ENCODE measurements at places on chromosomes 5 and 9.

GRCh38 chr5:91641730-91642350 lies 258.7 kb upstream of the ARRDC3 start:
- H3K27ac ChIP-seq, result no peak overlapping the region
- H3K4me1 ChIP-seq, result no peaks in the 10 kb centered on the region
- no peak overlapping the region for H3K4me3 ChIP-seq
- H3K36me3 ChIP-seq, result no peaks in the 10 kb centered on the region

- no peaks in the 10 kb centered on the region for H3K4me1 ChIP-seq
- H3K4me3 ChIP-seq, result no peak overlapping the region
- no peak for DNase-seq
- H3K27ac ChIP-seq, result no peak overlapping the region
- no peaks in the 10 kb centered on the region for H3K36me3 ChIP-seq
Measured at GRCh38 chr5:124825250-124825982, 79.0 kb upstream of the ZNF608 start.

DNA sequence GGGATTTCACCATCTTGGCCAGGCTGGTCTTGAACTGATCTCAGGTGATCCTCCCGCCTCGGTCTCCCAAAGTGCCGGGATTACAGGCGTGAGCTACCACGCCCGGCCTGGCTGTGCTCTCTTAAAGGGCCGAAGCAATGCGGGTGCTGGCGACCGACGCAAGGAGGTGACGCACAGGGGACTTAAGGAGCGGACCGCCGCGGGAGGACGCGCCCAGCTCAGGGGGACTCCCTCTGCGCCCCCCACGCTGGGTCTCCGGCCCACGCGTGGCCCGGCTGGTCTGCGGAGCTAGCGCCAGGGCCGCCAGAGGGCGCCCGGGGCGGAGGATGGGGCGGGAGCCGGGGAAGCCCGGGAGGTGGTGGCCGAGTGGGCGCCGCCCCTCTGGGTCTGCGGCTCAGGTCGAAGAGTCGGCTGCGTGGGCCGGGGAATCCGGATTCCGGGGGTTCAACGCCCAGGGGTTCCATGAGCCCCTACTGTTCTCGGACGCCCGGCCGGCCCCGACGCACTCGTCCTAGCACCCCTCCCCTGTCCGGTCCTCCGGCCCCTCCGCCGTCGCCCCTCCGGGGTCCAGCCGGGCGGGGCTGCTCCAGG lies 502 bp upstream of the CERCAM start:
- peak; percentile 88 for DNase-seq
- peaks cover 16% of the 10 kb centered on the region for H3K36me3 ChIP-seq

GRCh38 chr5:56569566-56569965 lies 245.8 kb upstream of the MAP3K1 start:
- H3K27me3 ChIP-seq, result no peaks in the 10 kb centered on the region
- H3K4me1 ChIP-seq, result peaks cover 10% of the 10 kb centered on the region
- H3K36me3 ChIP-seq, result no peaks in the 10 kb centered on the region

DNA sequence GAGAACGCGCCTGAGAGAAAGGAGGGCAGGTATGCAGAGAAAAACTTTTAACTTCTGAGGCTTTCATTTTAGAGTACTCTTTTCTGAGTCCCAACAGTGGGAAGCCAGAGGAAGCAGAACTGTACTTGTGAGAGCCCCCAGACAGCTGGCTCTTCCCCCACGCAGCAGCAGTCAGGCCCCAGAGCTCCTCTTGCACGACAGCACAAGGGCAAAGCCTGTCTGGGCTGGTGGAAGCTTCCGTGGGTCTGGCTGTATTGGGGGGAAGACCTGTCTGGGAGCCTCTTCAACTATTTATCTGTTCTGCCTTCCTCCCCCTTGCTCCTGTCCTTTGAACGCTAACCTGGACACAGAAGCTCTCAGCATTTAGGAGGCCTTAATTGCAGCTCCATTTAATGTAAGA lies 68.2 kb downstream of the THBS4 start:
- no peaks in the 10 kb centered on the region for H3K4me1 ChIP-seq
- no peak overlapping the region for H3K4me3 ChIP-seq
- H3K27ac ChIP-seq, result no peak overlapping the region

GRCh38 chr5:73801686-73802085 lies 175.7 kb downstream of the ARHGEF28 start:
- H3K4me1 ChIP-seq, result no peaks in the 10 kb centered on the region
- H3K36me3 ChIP-seq, result no peaks in the 10 kb centered on the region
- H3K4me3 ChIP-seq, result no peak overlapping the region
- H3K27me3 ChIP-seq, result no peaks in the 10 kb centered on the region

GRCh38 chr5:173840111-173840983 lies 47.8 kb upstream of the CPEB4 start:
- no peak overlapping the region for H3K27ac ChIP-seq
- no peak overlapping the region for H3K4me3 ChIP-seq
- H3K27me3 ChIP-seq, result peaks cover 3% of the 10 kb centered on the region
- no peaks in the 10 kb centered on the region for H3K36me3 ChIP-seq

DNA sequence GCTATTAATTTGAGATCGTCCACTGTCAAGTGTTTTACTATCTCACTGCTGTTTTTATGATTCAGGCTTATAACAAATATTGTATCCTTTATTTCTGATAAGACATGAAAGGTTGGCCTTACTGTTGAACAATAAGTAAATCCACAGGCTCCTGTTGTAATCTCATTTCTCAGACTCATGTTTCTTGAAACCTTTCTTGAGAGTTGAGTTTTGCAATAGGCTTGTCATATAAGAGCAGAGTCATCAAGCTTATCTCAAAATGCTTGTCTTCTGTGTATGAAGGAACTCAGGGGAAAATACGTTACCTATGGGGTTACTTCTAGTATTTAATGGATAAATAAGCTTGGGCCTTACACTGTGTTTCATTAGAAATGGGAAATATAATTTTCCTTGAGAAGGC lies 9.2 kb upstream of the TLX3 start:
- H3K27me3 ChIP-seq, result peaks cover 11% of the 10 kb centered on the region
- H3K36me3 ChIP-seq, result peaks cover 4% of the 10 kb centered on the region
- no peak overlapping the region for H3K4me3 ChIP-seq
- H3K27ac ChIP-seq, result no peak overlapping the region
- no peaks in the 10 kb centered on the region for H3K4me1 ChIP-seq
- DNase-seq, result no peak

DNA sequence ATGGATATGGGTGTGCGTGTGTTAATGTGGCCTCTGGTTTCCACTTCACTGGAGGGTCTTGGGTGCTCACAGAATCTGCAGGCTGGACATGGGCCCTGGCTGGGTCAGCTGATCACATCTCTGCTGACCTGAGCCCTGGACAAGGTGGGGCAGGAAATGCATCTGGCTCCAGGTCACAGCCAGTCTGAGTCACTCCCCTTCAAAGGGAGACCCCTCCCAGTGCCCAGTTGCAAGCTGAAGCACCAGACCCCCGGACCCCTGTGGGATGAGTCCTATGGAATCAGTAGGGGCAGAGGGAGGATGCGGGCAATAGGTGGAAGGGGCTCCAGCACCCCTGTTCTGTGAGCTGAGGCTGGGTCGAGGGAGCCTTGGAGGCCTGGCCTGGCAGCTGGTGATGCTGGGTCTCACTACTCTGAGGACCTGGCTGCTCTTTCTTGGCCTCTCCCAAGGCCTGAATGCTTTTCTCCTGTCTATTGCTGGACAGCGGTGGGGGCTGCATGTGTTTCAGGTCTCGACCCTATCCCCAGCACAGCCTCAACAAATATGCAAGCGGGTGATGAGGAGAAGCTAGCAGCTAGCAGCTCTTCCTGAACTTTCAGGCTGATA lies 54.5 kb downstream of the PHF2 start:
- no peak for DNase-seq
- peaks cover 4% of the 10 kb centered on the region for H3K4me1 ChIP-seq
- H3K4me3 ChIP-seq, result no peak overlapping the region
- peaks cover 62% of the 10 kb centered on the region for H3K36me3 ChIP-seq
- H3K27me3 ChIP-seq, result no peaks in the 10 kb centered on the region

DNA sequence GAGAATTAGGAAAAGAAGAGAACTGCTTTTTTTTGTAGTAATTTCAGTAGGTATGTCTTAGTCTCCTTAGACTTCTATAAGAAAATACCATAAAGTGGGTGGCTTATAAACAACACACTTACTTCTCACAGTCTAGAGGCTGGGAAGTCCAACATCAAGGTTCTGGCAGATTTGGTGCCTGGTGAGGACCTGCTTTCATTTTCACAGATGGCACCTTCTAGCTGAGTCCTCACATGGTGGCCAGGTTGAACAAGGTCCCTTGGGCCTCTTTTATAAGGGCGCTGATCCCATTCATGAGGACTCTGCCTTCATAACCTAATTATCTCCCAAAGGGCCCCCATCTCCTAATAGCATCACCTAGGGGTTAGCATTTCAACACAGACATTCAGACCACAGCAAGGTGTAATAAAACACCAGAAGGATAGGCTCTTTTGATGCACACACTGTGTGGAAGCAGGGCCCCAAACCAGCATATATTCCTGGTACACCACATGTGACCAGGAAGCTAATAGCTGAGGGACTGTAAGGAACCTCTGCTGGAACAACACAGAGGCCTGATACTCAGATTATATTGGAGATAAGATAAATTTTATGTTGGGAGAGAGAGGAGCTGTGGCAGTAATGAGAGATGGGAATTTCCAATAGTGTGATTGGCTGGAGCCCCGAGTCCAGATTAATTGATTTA lies 384.9 kb downstream of the RAB3C start:
- no peaks in the 10 kb centered on the region for H3K36me3 ChIP-seq
- H3K27ac ChIP-seq, result no peak overlapping the region
- H3K4me3 ChIP-seq, result no peak overlapping the region
- no peaks in the 10 kb centered on the region for H3K27me3 ChIP-seq

GRCh38 chr5:78513441-78513840 lies 135.1 kb downstream of the LHFPL2 start:
- no peak for DNase-seq
- H3K27ac ChIP-seq, result no peak overlapping the region
- H3K4me1 ChIP-seq, result peaks cover 68% of the 10 kb centered on the region
- no peaks in the 10 kb centered on the region for H3K27me3 ChIP-seq

GRCh38 chr9:127910613-127911205 lies 6.1 kb downstream of the ST6GALNAC4 start:
- peaks cover 27% of the 10 kb centered on the region for H3K4me1 ChIP-seq
- H3K27ac ChIP-seq, result no peak overlapping the region
- no peak for DNase-seq
- H3K4me3 ChIP-seq, result no peak overlapping the region
- no peaks in the 10 kb centered on the region for H3K27me3 ChIP-seq

DNA sequence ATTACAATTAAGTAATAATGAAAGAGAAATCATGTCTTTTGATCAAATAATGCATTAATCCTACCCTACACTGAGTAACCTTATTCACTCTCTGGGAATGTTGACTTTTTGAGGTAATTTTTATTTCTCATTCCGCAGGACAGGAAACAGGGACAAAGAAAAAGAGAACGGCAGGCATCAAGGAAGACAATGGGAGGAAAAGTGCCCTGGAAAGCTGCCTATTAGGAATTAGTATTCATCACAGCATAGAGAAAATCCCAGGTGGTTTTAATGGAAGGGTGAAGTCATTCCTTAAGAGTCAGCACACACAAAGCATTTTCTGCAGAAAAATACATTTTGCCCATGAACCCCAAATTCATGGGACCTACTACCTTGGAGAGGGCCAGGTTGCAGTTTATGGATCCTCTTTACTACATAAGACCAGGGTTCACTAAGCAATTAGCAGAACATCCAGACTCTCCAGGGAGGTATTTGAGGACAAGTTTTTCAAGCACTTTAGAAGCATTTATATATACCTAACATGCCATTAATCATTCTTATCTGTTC lies 9.4 kb downstream of the FSTL4 start:
- H3K36me3 ChIP-seq, result no peaks in the 10 kb centered on the region
- peaks cover 3% of the 10 kb centered on the region for H3K27me3 ChIP-seq

- H3K36me3 ChIP-seq, result no peaks in the 10 kb centered on the region
- no peak overlapping the region for H3K4me3 ChIP-seq
Measured at GRCh38 chr5:169626779-169627178, 10.3 kb upstream of the DOCK2 start.

DNA sequence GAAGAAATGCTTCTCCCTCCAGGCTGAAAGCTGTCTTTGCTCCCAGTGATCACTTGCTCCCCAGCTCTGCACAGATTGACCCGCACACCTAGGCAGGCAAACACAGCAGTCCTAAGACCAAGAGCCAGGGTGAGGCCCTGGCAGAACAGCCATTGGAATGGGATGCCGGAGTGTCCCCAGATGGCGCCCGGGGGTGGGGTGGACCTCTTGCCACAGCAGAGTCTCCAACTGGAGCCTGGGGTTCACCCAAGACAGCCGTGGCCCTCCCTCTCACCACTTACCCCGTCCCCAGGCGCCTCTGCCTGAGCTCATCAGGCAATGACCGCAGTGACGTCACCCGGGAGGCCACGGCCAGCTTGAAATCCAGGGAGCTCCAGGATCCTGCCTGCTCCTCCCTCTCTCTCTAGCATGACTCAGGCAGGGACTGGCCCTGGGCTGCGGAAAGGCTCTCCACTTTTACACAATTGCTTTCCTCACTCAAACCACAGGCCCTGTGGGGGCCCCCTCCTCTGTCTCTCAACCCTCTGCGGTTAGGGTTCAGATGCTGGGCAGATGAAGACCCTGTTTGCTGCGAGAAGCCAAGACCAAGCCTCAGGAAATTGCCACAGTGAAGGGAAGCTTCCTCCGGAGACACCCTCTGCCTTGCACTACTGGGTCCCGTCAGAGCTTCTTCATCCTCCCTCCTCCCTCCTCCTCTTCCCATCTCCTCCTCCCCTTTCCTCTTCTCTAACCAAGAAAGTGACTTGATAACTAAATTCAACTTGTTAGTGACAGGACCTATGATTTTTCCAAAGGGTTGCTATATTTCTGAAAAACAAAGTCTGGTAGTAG lies 24.3 kb upstream of the PTGES start:
- peak; percentile 98 for DNase-seq
- no peak overlapping the region for H3K4me3 ChIP-seq
- peak overlapping the region; percentile 76 for H3K27ac ChIP-seq
- H3K27me3 ChIP-seq, result no peaks in the 10 kb centered on the region

DNA sequence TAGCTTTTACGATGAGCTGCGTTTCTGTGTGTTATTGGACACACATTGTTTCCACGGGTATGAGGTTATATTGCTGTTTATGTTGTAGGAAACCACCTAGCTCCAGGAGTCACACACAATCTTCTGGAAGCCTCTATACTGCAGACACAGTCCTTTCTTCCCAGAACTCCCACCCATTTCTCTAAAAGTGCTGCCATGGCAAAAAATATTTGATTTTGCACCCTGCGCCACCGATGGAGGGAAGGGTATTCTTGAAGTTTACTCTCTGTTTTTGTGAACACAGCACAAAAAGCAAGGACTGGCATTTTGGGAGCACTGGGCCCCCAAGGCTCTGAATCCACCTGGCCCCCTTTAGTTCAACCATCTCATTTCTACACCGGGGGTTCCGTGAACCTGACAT lies 187.5 kb downstream of the ICE1 start:
- no peak overlapping the region for H3K27ac ChIP-seq
- no peaks in the 10 kb centered on the region for H3K27me3 ChIP-seq
- no peak overlapping the region for H3K4me3 ChIP-seq
- DNase-seq, result no peak

DNA sequence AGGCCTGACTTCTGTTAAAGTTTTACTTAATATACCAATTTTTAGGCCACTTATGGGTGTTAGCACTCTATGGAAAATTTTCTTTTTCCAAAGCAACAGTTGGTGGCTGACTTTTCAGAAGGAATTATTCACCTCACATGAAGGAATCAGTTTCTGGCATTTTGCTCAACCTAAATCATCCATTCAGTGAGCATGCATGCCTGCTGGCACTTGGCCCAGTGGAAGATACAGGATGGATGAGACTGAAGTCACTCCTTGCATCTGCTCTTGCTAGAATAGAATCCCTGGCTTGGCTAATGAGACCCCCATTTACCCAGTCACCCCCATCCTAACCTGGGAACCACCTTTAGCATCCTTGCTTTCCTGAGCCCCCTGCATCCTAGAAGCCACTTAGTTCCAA lies 131.7 kb downstream of the WDR41 start:
- DNase-seq, result no peak
- H3K27me3 ChIP-seq, result no peaks in the 10 kb centered on the region
- H3K36me3 ChIP-seq, result no peaks in the 10 kb centered on the region
- H3K27ac ChIP-seq, result no peak overlapping the region
- no peaks in the 10 kb centered on the region for H3K4me1 ChIP-seq

Measured in muscle of leg (tissue), 16 donors.